CD4-positive, CD25-positive, alpha-beta regulatory T cell (primary cell): ENCODE measurements at places on chromosomes 5 and 9.

GRCh38 chr5:83662558-83662957 is 58.1 kb downstream of the HAPLN1 start:
- peak; percentile 1 for DNase-seq

DNA sequence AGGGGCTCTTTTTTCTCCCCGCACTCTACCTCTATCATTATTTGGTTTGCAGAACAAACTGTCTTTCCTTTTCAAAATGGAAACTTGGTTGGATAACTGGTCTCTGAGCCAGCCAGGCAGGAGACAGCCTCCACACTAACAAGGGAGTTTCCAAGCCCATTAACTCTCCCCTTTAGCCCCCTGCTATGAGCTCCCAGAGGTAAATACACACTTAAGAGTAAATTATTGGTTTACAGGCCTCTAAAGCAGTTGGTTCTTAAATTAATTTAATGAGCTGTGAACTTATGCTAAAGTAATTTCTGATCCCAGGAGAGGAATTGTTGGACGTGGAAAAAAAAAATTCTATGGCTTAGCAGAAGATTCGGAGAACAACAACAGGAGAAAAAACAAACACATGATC is 30.3 kb downstream of the EPB41L4A start:
- DNase-seq, result no peak

DNA sequence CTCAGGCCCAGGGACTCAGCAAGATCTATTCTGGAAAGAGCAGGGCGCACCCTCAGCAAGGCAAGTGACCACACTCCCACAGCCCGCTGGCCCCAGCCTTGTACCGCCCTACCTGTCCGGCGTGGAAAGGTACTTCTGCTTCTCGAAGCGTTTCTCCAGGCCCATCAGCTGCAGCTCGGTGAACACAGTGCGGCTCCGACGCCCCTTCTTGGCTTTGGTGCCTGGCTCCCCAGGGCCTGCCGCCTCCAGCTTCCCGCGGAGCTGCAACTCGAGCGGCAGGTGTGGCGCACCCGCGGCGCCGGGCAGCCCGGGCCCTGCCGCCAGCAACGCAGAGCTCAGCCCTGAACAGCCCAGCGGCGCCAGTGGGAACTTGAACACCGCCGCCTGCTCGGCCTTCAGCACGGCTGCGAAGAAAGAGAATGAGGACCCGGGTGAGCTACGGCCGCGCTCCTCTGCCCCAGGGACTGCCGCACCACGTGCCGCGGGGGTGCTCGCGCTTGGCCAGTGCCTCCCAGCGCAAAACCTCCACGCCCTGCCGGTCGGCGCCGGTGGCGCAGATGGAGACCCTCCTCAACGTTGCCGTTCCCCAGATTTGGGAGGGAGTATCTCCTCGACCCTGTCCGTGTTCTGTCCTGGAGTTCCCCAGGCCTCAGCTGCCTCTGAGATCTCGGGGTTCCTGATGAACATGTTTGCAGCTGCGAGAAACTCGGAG is 2.2 kb downstream of the BARX1 start:
- no peak for DNase-seq

GRCh38 chr9:133973111-133973790 is 18.9 kb downstream of the VAV2 start:
- DNase-seq, result no peak

DNA sequence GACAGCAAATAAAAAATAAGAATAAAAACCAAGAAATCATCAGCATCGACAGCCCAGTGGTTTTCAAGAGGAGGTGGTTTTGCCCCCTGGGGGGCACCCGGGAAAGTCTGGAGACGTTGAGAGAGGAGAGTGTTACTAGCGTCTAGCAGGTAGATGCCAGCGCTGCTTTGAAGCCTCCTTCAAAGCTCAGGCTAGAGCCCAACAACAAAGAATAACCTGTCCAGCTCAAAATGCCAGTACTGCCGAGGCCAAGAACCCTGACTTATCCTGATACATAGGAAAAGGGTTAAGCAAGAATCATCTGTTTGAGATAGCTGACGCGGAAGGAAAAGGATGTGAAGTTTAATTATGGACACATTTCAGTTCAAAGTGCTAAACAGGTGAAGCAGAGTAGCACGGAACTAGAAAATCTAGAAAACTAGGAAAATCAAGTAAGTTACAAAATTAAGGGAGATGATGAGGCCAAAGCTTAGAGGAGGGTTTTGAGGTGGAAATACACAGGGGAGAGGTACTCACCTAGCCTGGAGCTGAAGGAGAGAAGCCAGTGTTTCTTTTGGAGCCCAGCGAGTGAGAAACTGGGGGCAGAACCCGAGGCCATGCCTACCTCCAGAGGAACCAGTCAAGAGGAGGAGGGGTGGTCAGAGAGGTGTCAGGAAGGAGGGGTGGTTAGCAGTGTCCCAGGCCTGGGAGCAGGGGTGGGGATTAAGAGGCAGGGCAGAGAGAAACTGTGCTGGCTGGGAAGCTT is 121.0 kb upstream of the RETREG1 start:
- no peak for DNase-seq

DNA sequence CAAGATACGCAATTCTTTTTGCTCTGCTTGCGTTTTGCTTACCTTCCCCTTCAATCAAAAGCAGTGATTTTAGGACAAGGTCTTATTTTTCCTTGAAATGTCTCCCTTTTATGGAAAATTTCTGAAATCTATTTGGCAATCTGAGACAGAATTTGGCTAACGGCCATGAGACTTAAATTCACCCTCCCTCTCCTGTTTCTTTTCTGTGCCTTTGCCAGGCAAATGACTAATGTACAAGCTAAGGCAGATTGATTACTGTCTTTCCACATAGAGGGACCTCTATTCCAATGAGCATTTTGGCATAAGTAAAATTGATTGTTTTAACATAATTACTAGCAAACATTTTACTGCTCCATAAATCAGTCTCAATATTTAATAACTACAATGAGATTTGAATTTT is 31.7 kb downstream of the FAM81B start:
- no peak for DNase-seq

DNA sequence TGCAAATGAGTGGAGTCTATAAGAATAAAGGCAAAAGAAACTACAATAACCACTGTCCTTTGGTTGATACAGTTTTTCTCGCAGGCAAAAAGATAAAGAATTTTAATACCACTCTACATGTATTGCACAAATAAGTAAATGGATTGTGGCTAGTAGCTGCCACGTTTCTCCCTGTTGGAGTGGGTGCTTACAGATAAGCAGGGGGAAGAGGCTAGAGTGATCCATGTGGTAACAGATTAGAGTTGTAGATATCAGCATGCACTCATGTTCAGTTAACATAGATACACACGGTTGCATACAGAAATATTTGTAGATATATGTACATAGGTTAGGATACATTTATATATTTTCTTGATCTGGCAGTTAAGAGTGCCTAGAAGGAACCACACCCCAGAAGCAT is 179.5 kb downstream of the ARHGEF28 start:
- no peak for DNase-seq

DNA sequence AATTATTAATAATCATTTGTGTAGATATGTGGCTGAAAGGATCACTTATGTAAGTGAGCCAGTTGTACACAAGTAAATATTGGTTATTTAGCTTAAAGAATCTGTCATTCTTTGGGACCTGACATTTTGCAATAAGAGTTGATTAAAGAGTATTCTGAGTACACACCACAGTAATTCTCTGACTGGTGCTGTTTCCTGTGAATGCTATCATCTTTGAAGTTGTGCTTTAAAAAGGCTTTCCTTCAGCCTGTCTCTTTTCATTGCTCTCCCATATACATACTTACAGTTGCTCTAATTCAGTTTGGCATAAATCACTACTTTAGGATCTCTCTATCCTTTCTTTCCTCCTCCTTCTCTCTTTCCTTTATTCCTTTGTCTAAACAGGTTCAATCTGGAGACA is 8.7 kb upstream of the CSNK1G3 start:
- no peak for DNase-seq

DNA sequence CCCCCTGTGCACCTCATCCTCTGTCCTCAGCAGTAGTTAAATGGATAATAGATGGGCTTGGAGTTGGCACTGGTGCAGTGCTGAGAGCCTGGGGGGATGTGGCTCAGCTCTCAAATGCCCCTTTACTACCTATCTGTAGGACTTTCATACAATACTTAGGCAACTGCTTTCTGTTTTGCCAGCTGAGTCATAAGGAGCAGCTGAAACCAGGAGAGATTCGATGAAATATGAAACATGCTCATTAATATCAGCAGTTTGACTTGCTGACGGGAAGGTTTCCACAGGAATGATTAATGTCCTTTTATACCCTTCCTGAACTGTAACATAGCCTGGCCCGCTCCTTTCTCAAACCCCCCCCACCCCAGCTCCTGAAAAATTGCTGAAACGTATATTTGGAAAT is 142.6 kb downstream of the SAXO1 start:
- no peak for DNase-seq

- DNase-seq, result no peak
These were observed 129.7 kb upstream of the DHFR start for GRCh38 chr5:80784451-80784850.

- no peak for DNase-seq
These were observed 677 bp upstream of the MYORG start for GRCh38 chr9:34377404-34377746.

DNA sequence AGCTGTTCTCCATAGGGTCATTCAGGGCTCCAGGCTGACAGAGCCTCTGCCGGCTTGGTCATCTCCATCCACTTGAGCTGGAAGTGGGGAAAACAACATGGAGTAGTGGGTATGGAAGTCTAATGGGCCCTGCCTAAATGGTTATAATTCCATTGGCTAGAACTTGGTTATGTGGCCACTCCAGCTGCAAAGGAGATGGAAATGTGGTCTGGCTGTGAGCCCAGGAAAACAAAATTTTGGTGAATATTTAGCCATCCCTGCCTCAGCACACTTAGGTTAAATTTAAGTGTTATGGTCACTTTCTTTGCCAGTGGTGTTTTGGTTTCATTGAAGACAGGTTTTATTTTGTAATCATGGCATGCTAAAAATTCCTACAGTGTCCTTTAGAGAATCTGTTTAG is 112.3 kb downstream of the SMARCA2 start:
- DNase-seq, result no peak

GRCh38 chr5:136186796-136187195 is 6.2 kb downstream of the SMIM32 start:
- DNase-seq, result no peak

DNA sequence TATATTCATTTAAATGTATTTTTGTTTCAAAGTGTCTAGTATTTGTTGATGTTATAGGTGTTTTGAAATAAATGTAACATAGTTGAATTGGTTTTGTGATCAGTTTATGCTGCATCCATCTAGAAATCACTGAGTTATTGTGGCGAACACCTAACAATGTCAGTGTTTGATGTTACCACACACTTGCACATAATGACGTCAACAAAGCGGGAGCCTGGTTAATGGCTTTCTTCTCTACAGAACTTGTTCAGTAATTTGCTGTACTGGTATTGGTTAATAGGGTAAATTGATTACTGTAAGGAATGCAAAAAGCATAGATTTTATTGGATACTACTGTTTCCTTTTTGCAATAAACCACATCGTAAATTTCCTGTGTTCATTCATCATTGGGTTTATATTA is 133.0 kb downstream of the ATG10 start:
- no peak for DNase-seq

DNA sequence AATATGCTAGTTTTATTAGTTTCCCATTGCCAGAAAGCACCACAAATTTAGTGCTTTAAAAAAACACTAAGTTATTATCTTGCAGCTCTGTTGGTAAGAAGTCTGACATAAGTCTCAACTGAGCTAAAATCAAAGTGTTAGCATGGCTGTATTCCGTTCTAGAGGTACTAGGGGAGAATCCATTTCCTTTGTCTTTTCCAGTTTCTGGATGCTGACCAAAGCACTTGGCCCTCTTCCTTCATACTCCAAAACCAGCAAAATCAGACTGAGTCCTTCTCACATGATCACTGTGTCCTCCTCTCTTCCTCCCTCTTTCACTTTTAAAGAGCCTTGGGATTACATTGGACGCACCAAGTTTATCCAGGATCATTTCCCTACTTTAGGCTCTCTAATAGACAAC is 9.5 kb downstream of the CDH18 start:
- no peak for DNase-seq

- no peak for DNase-seq
These were observed 11.0 kb upstream of the TNFSF8 start for GRCh38 chr9:114941376-114941775.

- no peak for DNase-seq
These were observed 26.9 kb downstream of the EGFLAM start for GRCh38 chr5:38285226-38285625.

GRCh38 chr5:179268399-179268952 is 76.8 kb downstream of the ADAMTS2 start:
- no peak for DNase-seq

DNA sequence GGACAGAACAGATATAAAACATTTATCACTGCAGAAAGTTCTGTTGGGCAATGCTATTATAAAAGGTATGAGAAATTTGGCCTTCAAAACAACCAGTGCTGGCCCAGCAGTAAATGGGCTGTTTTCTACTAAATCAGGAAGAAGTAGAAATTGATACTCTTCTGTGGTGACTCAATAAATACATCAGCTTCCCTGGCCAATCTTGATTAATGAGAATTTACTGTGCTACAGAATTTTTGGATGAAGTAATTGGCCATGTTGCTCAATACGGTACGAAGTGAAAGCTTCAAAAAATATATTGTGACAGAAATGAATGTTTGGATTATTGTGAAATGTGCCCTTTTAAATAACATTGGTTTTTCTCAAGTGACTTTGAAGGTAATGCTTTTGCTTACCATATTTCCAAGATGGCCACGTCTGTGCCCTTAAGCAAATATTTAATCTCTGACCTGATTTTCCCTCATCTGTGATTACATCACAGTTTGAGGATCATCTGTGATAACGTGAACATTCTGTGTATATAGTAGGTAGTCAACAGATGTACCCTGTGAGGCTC is 4.2 kb downstream of the DNAJA1 start:
- DNase-seq, result no peak
